T-helper 17 cell (primary cell): ENCODE measurements at places on chromosomes 1 and 21. TPM values are rescaled to one million over a fixed set of nuclear protein-coding genes. Genes with fewer than 3 reads are reported as not detected.

Gene GUCA2B
- not detected for total RNA-seq

Gene THBS3
- total RNA-seq = 34.6 TPM

Gene S100A7A
- not detected for total RNA-seq

Gene AKR7A3
- 1.1 TPM for total RNA-seq

Gene ILDR2
- total RNA-seq = 0.34 TPM

Gene KRTAP7-1
- not detected for total RNA-seq

Gene UBASH3A
- total RNA-seq = 49.5 TPM

Gene G0S2
- 13.5 TPM for total RNA-seq

Gene TDRD10
- total RNA-seq = 0.12 TPM

Gene RHEX
- not detected for total RNA-seq

- no peak for DNase-seq
Observed at GRCh38 chr1:91883470-91883869, 2.5 kb downstream of the TGFBR3 start.

- peak; percentile 11 for DNase-seq
Observed at GRCh38 chr1:31984419-31985347, 29.0 kb upstream of the KHDRBS1 start.

DNA sequence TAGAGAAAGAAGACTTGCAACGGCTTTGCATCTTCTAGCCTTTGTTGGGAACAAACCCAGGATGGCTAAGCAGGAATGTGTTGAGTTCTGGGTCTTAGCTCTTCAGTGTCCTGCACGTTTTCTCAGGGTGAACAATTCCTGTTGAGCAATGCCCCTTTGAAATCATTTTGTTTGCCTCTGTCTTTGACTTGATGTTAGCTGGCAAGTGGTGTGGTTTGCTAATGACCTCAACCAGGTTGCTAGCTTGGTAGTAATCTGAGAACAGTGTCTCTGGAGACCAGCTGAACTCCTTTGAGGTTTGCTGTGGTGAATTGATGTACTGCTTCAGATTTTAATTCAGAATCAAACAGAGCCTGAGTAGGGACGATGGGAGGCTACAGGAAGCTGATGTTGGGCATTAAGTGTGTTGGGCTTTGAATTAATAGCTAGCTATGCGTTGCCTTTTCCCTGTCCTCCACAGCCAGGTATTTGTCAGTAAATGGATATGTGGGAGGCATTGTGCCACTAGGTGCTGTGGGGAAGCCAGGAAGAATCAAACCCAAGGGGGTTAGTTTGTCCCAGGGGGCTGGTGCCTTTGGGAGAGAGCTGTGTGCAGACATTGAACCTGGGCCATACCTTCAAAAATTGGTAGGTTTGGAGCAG, 23.3 kb upstream of the SRSF10 start:
- no peak for DNase-seq

- DNase-seq = no peak
Observed at GRCh38 chr1:233238884-233239431, 56.6 kb downstream of the PCNX2 start.

DNA sequence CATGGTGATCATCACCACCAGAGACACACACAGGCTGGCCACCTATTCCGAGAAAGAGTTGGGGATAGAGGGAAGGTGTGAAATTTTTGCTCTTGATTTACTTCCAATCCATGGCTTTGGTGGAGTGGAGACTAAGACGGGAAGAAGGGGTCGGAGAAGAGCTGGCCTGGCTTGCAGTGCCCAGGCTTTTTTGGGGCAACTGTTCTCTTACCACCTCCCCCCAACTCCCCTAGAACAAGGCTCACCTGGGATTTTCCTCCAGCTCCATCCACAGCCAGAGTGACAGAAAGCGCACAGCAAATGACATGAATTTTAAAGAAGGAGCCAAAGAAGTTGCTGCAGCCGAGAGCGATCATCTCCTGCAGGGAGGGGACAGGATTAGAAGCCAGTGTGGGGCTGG, 16.0 kb downstream of the SLC26A9 start:
- no peak for DNase-seq

DNA sequence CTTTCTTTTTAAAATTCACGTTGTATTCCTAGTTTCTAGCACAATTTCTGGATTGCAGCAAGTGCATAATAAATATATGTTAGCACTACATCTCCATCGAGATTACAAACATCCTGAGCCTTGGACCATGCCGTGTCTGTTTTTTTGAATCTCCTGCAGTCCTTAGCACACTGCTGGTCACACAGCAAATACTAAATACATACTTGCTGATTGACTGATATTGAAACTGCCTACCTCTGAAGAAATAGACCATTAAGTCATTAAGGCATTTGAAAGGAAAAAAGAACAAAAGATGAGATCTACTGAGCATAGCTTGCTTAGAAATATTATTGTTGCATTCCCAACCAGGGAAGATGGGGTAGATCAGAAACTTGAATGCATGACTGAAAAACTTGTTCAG, 369.1 kb downstream of the PTBP2 start:
- DNase-seq = no peak

GRCh38 chr1:220655509-220655908, 34.7 kb upstream of the C1orf115 start:
- no peak for DNase-seq

DNA sequence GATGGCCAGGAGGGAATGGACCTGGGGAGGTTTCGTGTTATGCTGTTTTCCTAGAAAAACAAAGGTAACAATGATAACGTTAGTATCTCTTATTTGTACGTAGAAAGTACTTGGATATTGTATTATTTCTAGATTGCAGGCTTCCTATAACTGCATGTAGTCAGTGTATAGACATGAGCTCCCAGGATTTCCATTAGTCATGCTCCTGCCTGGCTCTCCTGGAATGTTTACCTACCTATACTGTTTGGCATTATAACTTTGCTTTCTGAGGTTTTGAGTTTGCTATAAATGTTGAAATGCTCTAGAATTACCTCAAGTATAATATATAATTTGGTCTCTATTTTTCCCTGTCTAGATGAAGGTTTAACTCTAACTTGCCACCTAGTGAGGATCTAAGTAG, 66.1 kb downstream of the TTC3 start:
- no peak for DNase-seq

DNA sequence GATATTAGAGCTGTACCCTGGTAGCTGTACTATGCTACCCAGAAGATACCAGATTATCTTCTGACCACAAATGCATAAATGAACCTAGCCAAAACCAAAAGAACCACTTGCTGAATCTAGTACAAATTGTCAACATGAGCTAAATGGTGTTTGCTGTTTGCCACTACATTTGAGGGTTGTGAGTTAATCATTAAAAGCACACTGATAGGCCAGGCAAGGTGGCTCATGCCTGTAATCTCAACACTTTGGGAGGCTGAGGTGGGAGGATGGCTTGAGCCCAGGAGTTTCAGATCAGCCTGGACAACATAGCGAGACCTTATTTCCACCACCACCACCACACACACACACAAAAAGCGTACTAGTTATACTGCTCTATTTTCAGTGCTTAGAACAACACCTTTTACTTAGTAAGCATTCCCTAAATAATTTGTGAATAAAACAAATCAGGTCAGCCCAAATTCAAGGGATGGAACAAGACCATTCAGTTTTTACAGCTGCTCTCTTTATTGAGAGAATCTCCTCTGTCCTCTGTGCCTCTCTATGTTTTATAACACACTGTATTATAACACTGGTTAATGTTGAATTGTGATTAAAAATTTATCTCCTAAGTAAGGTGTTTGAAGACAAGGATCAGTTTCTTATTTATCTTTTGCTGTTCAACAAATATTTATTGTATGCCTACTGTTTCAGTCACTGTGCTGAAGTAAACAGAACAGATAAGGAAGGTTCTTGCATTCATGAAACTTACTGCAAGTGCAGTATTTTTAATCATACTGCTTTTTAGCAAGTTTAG, 44.0 kb downstream of the MAGI3 start:
- DNase-seq = no peak

DNA sequence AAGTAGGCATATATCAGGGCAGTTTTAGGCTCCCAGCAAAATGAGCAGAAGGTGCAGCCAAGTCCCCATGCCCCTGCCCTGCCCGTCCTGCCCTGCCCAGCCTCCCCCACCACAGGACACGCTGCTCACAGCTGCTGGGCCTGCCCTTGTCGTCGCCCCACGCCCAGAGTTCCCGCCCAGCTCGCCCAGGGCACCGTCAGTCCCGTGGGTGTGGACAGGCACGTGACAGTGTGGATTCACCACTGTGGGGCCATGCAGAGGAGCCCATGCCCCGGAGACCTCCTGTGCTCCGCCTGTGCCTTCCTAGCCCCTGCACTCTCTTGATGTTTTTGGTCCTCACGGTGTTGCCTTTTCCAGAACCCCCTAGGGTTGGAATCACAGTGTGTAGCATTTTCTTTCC, 7.0 kb downstream of the FAAP20 start:
- DNase-seq = no peak

- no peak for DNase-seq
Observed at GRCh38 chr1:108817811-108818210, 39.1 kb downstream of the AKNAD1 start.

GRCh38 chr1:3942416-3943122, 42.5 kb upstream of the C1orf174 start:
- DNase-seq = no peak

DNA sequence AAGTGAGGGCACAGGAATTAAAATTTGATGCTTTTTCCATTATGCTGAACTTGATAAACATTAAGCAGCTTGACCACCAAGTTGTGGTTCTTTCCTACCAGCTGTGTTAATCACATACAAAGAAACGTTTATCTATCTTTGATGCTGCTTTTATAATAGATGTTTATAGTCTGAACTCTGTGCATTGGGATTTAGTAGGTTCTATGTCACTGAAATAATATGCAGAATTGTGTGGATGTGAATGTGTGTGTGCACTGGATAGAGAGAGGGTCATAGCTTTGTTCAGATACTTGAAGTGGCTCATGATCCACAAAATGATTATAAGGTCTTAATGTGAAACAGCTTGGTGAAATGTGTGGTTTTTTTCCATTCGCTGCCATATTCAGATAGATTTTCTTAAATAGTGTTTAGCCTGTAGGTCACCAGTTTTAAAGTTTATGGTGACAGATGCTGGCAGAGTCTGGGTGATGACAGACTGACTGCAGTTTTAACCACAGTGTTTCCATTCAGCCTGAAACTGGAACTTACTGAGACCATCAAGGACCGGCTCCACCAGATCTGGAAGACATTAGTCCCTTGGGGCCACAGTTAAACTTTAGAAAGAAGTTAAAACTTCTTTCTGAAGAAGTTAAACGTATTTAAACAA, 10.2 kb downstream of the DDI2 start:
- DNase-seq = no peak

DNA sequence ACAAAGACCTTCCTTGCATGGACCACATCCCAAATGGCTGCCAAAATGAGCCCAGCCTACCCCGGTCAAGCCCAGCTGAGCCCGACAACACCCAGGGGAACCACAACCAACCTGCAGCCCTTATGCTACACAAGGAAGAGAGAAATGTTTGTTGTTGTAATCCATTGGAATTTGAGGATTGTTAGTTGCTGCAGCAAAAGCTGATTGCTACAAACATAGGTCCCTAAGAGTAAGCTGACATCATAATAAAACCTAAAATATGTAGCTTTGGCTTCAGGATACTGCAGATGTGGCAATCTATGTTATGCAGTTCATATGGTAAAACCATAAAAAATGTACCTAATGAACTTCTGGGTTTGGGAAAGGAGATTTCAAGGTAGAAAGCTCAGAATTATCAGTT, 65.5 kb upstream of the DNAH14 start:
- no peak for DNase-seq

GRCh38 chr1:202967684-202968281, 726 bp upstream of the CYB5R1 start:
- DNase-seq = no peak

- no peak for DNase-seq
Observed at GRCh38 chr1:242427519-242427918, 97.0 kb downstream of the PLD5 start.

DNA sequence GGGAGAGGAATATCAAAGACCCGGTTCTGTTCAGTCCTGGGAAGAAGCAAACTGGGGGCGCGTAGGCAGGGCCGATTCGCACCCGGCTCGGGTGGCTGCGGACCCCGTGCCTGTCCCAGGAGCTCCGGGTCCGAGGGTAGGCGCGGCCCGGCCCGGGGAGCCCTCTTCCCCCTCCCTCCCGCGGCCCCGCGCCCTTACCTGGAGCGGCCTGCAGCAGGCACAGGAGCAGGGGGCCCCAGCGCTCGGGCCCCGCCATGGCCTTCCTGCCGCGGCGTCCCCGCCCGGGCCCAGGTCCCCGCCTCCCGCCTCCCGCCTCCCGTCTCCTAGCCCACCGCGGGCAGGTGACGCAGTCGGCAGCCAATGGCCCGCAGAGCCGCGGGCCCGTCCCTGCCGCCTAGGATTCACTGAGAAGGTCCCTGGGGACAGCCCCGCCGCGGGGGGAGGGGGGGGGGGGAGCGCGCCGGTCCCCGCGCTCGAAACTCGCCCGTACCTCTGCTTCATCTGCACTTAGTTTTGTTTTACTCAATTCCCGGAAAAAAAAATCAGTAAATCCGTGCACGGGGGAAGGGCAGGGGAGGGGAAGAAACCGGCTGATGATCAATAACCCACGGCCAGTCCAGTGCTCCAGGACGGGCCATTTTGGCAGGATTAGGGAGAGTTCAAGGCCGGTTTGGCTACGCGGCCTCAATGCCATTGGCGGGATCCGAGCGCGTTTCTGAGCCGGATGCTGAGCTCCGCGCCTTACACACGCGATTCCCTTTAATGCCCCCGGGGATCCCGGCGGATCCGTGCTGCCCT, at the start of gene IFNLR1:
TSS of gene IFNLR1 (minus strand) at position 297 of the 798 bp plus-strand sequence. CDS start at position 256, 41 bp downstream.
- peak; percentile 45 for DNase-seq

- no peak for DNase-seq
Observed at GRCh38 chr1:30863858-30864604, 44.5 kb downstream of the SDC3 start.

- DNase-seq = no peak
Observed at GRCh38 chr1:70486676-70487458, 75.8 kb downstream of the CTH start.

GRCh38 chr1:172229942-172230341, 190.5 kb upstream of the C1orf105 start:
- no peak for DNase-seq

- DNase-seq = no peak
Observed at GRCh38 chr1:80341021-80341420, 1334.5 kb upstream of the ADGRL4 start.

- no peak for DNase-seq
Observed at GRCh38 chr21:35622612-35623011, 437.7 kb downstream of the SETD4 start.

DNA sequence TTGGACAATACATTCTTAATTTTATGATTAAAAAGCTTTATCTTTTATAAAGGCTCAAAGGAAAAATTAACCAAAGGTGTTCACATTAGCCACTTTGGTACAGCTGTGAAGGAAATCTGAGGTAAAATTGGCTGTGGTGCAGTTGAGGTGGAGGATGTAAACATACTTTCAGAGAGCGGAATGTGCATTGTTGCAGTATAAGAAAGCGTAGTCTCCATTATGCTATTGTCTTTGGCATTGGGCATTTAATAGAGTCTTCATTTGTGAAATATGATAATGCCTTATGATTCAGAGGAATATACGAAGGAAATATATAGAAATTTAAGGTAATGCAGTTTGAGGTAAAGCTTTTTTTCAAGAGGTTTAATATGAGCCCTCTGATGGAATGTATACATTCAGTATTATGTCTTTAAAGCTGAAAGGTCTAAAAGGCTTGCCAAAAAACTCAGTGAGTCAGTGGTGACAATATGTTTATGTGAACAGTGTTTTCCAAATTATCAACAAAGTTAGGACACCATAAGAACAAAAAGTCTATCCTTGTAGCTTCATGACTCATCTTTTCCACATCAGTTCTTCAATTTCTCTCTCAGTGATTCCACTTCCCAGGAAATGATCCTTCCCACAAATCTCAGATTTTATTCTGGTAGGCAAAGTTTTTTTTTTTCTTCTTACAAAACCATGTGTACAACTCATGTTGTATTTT, 26.9 kb upstream of the DDR2 start:
- DNase-seq = no peak

- DNase-seq = no peak
Observed at GRCh38 chr1:111571987-111572386, 47.6 kb upstream of the RAP1A start.

- DNase-seq = no peak
Observed at GRCh38 chr1:229964281-229964680, 102.8 kb upstream of the GALNT2 start.
